ENCODE measurements at places on chromosomes 6 and 20.

DNA sequence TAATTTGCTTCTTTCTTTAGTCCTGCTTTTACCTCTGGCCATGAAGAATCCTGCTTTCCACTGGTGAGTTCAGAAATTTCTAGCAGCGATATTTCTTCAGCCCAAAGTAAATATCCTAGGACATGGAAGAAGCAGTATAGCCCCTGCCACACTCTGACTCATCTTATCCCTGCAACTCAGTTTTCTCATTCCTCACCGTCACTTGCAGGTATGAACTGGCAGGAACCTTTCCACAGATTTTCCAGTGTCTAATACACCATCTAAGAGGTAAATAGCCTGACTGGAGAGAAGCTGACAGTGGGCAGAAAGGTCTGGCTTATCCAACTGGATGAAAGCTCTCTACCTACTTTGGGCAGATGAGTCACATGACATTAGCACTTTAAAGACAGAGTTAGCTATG lies 816.7 kb upstream of the FLRT3 start:
- no peak for DNase-seq

- DNase-seq: no peak
These were observed 4.5 kb downstream of the GID8 start for GRCh38 chr20:62942456-62942855.

- DNase-seq: no peak
These were observed 179.8 kb downstream of the DTNBP1 start for GRCh38 chr6:15483060-15483459.

GRCh38 chr6:109714611-109715010 lies 23.5 kb downstream of the FIG4 start:
- no peak for DNase-seq

GRCh38 chr6:53794137-53794719 lies 577 bp upstream of the LRRC1 start:
- DNase-seq: peak; percentile 58

DNA sequence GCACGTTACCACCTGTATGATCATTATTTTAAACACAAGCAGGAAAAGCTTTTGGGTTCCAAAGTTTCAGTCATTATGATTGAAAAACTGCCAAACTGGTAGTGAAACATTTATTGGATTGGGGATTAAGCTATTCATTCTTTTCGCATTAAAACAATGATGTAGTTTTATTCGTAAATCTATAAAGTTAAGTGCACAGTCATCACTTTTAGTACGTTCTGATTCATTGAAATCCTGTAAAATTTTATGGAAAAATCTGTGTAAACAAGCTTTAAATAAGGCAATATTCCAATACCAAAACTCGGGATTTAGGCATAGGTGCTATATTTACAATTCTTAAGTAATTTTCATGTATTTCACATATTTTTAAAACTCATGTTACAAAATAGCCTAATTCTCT lies 379.9 kb downstream of the PLCB1 start:
- no peak for DNase-seq

DNA sequence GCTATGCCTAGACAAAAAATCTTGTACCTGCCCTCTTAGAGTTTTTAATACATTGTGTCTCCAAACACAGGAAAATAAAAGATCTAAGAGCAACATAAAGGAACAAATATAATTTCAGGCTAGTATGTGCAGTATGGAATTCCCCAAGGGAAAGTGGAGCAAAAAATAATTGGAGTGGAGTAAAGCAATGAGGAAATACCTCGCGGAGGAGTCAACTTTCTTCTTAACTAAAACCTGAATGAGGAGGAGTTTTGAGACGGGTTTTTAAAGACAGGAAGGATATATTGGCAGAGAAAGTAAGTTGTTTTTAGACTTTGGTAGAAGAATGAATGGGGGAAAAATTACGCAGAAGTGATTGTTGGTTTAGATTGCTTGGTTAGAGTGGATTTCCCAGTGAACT lies 14.0 kb downstream of the HIVEP1 start:
- DNase-seq: no peak

GRCh38 chr6:5995658-5995948 lies 11.1 kb downstream of the NRN1 start:
- no peak for DNase-seq

GRCh38 chr6:41732591-41733359 lies 2.6 kb downstream of the TFEB start:
- DNase-seq: no peak

DNA sequence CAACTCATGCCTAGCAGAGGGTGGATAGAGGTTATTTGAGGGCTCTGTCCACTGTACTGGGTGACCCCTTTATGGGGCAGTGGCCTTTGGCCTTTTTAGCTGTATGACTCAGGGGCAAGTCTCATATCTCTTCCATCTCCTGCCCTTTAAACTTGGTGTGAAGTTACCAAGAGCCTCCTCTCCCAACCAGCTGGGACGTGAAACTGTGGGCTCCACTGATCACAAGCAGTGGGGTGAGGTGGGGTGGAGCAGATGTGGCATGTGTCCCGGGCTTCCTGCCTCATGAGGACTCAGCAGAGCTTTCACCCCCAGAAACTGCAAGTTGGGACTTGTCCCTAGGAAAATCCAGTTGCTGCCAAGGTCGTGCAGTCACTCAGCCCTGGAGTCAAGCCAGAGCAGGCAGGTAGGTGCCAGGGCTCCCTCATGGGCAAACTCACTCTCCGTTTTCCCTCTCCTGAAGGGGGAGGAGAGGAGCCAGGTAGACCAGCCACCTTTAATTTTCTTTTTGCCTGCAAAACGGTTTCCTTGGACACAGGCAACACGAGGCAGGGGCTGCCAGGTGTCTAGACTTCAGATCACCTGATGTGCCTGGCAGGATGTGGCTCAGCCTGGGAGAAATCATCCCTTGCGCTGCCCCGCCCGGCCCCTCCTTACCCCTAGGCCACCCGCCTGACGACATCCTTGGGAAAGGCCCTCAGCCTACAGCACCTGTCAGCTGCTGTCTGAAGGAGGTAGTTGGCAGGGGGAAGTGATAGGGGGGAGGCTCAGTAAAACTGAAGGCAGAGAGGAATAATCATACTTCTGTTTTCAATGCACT lies 4.0 kb downstream of the CDKN1A start:
- no peak for DNase-seq

DNA sequence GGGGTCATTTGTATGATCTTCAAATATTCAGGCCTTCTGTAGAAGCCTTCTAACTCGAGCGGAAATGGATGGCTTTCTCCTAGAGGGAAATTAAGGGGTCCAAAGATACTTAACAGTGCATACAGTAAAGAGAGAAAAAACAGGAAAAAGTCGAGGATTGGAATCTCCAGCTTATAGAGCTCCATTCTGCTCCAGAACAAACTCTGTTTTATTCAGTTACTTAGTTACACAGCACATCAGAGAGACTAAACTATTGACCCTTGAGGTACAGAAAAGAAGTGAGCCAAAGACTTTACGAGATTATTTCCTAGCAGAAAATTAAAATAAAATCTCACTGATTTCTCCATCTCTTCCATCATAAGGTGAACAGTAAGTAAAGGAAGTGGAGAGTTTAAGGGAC lies 43.8 kb upstream of the DSE start:
- no peak for DNase-seq

DNA sequence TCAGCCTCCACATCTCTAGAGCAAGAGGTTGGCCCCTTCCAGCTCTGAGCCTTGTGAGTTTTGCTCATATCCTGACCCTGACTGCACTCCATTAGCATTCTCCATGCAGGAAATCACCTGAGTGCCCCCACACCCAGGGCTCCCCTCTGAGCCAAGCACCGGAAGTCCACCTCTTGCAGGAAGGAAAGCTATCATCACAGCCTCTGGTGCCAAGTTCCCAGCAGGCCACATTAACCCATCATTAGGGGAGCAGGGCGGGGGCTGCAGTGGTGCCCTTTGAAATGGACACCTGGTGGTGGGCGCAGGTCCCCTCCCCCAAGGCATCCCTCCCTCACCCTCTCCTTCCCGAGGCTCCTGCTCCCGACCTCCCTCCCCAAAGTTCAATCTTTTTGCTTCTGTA lies 16.1 kb downstream of the GRM4 start:
- DNase-seq: no peak

GRCh38 chr6:91782802-91783201 lies 1195.9 kb upstream of the MAP3K7 start:
- DNase-seq: peak; percentile 26

- DNase-seq: no peak
These were observed 217.3 kb upstream of the PREP start for GRCh38 chr6:105619971-105620741.

DNA sequence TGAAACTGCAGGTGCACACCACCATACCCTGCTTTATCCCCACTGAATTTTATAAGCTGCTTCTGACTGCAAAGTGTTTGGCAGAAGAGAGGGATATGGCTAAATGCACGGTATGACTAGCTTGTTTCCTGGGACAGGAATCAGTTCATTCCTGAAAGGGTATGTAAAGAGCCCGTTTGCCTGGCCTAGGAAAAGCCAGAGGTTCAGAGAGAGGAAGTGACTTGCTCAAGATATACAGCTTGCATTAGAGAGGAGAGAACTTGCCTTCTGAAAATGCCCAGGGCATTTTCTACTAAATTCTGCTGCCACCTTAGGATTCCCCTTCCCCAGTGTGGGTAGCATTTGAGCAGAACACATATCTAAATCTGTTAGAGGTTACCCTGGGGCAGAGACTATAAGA lies 683 bp upstream of the GCNT2 start:
- no peak for DNase-seq

- DNase-seq: no peak
These were observed 118.1 kb downstream of the TRDN start for GRCh38 chr6:123518441-123519188.

DNA sequence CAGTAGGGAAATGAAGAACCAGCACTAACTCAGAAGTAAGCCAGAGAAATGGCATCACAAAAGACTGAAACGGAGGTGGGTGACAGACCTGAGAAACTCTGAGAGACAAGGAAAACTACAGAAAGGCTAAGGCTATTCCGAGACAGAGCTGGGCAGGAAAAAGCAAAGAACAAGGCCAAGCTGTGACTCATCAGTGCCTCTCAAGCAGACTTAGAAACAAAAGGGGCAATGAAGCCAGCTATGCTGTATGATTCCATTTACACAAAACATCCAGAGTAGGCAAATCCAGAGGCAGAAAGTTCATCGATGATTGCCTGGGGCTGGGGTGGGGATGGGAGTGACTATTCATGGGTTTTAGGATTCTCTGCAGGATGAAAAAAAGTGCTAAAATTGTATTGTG lies 50.0 kb downstream of the SLC23A2 start:
- no peak for DNase-seq

DNA sequence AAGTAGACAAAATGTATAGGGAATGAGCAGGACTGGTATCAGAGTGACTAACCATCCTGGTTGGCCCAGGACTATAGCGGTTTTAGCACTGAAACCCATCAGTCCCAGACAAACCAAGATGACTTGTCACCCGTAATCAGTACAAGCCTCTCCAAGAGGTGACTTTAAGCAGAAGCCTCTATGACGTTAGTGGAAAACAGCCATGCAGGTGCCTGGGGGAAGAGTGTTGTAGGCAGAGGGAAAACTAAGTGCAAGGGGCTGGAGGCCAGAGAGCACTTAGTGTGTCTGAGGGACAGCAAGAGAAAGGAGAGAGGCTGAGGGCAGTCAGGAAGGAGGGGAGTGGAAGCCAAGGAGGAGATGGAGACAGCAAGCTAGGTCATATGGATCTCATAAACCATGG lies 2.1 kb downstream of the SGK2 start:
- no peak for DNase-seq

DNA sequence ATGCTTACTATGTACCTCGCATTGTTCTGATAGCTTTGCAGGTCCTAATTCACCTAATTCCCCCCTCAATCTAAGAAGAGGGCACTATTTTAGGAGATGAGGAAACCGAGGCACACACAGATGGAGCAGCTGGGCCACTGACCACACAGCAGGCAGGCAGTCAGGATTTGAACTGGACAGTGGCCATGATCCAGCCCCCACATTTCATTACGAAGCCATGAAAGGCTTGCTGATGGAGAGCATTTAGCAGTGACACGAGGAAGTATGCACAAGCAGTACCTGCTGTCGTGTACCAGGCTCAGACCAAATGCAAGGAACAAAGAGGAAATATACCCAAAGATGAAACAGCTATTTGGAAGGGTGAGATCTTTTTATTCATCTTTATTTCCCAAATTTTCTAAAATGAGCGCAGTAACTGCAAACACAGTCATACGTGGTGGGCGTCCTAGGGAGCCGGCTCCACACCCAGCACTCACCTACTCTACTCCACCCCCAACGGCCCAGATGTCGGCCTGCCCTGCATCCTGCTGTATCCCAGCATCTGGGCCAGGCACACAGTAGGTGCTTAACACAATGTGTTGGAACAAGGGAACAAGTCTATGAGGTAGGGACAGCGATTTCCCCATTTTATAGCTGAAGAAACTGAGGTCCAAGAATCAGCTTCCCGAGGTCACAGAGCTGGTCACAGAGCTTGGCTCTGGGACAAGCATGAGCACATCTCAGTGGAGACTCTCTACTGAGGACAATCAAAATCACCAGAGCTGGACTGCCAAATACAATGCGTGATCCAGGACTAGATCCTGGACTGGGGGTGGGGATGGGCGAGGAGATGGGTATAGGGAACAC lies 15.0 kb downstream of the PREX1 start:
- no peak for DNase-seq

DNA sequence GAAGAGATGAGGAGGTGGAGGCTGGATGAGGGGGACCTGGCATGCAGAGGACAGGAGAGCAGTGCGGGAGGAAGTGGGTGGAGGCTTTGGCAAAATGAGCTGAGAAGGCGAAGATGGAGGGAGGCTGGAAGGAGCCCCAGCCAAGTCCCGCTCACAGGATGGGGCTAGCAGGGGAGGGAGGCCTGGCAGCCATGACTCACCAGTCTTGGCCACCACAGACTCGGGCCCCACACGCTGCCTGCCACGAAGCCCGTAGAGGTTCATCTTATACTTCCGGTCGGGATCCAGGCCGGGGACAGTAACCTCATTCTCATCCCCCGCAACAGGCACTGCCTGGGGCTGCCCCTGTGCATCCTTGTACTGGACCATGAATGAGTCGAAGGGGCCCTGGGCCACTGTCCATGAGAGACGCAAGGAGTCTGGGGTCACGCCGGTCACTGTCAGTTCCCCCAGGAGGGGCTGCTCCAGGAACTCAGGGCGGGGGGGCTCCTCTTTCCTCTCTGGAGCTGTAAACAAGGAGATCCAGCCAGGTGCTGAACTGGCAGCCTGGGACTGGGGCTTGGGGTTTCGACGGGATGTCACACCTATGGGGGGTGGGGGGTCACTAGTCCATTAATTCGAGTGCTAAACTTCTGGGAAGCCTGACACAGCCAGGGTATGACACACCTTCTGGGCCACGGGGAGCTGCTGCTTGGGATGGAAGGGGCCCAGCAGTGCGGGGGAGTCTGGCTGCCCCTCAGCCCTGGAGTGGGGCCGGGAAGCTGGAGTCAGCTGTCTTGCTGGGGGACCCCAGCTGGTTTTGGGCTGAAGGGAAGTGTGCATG lies 27.8 kb downstream of the TNXB start:
- DNase-seq: no peak

- no peak for DNase-seq
These were observed 4.6 kb downstream of the NINL start for GRCh38 chr20:25580711-25581110.

GRCh38 chr6:43713643-43714310 lies 26.2 kb upstream of the MRPS18A start:
- no peak for DNase-seq

GRCh38 chr6:112910256-112910655 lies 563.1 kb downstream of the RFPL4B start:
- no peak for DNase-seq
